Activated CD4-positive, alpha-beta T cell treated with anti-CD3 and anti-CD28 coated beads for 4 hours (primary cell): ENCODE measurements at places on chromosomes 12 and 14.

- DNase-seq: peak; percentile 8
Measured at GRCh38 chr14:22981090-22981875, 1.1 kb downstream of the AJUBA start.

DNA sequence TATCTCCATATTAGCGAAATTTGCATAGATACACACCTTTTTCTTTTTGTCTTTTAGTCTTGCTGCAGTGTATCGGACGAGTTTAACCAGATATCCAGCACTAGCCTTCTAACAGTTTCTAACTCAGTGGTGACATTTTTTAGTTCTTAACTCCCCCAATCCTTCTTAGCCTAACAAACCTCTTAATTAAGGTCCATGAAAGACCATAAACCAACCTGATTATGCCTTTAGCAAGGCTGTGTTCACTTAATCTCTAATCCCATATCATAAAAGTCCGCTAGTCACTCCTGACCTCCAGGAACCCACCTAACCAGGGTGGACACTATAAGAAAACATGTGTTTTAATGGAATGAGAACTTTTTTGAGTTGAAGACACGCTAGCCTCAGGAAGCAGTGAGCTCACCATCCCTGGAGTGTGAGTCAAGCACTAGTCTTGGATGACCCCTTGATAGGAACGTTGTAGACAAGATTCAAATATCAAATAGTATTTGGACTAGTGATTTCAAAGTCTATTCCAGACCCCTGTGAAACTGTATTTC, 9.5 kb downstream of the CDKN1B start:
- DNase-seq: no peak

DNA sequence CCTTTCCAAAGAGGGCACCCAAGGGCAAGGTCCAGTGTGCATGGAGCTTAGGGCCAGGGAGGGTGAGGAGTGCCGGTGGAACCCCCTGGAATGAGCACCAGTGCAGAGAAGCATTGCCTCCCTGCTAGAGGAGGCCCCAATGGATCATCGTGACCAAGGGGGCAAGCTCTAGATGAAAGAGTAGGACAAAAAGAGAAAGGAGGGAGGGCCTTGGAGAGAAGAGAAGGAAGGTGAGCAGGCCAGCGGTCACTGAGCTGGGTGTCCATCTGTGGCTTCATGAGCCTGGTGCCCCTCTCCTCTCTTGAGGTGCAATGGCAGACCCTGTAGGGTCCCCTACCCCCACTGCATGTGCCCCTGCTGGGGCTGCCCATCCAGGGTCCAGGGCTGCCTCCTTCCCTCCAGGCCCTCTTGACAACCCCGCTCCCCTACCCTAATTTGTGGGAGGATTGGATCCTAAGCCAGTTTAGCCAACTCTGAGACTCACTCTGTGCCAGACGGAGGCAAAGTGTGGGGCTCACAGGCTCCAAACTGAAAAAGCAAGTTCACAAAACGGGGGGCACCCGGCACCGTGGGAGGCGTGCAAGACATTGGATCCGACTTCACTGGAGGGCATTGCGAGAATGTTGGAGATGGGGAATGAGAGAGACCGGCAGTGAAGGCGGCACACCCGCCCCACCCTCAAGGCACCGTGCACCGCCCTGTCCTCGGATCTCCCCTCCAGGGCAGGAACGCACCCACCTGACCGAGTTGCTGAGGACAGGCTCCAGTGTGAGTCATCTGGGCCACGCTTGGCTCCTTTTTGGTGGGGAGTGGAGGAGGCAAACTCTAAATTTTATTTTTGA, 207.5 kb downstream of the KIF26A start:
- no peak for DNase-seq

- DNase-seq: no peak
Measured at GRCh38 chr12:78719721-78720120, 144.9 kb upstream of the SYT1 start.

GRCh38 chr12:51082561-51083125, 753 bp downstream of the CSRNP2 start:
- DNase-seq: peak; percentile 13

DNA sequence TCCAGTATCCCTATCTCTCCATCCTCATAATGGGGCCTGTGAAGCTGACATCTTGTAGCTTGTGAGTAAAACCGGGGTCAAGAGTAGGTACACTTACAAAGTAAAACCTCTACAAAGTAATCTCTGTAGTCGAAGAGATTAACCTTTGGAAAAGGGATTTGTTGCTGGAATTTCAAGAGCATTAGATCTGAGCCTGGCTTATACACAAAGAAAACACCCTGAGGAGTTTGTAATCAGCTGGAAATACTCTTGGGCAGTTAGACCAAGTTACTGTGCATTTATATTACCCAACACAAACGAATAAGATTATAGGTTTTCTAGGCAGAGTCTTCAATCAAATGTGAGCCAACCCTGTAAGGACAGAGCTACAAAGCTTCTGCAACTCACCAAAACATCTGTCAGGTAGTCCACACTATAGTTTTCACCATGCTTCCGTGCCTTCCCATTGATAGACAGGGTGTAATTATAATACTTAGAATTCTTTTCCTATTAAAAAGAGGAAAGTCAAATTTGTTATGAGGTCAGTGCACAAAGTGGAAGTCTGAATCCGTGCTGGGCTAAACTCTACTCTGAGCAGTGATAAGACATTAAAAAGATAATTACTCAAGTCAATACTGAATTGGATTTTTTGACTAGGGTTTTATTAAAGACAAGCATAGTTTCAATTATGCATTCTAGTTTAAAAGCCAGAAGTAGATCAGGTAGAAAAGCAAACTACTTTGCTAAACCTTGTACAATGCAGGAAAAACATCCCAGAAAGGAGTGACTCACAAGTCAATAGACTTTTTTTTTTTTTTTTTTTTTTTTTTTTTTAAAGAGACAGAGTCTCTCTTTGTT, 14.6 kb downstream of the GNS start:
- no peak for DNase-seq

DNA sequence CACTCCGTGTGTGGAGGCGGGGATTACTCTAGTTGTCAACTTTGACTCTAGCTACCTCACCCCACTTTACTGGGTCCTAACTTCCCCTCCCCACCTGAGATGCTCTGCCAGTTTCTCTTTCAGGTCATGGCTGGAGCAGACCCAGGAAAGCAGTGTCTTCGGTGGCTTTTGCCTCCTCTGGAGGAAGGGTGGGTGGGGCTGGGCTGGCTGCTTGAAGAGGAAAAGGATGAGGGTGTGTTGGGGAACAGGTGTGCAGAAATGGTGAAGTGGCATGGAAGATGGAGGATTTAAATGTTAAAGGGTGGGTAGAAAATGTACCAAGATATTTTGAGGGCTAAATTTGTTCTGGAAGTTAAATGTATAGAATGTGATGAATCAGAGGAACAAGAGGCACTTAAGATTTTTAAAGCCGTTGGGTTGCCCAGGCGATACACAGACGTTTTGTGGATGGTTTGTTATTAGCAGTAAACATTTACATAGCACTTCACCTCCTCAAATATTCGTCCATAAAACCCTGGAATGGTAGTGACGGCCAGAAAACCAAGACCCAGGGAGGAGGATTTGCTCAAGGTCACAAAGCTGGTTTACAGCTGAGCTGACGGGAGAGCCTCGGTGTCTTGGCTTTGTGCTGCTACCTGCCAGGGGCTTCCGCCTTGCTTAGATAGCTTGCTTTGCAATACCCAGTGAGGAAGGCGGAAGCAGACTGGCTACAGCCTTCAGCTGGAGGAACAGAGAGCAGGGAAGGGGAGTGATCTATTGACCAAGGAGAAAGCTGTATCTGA, 72.2 kb upstream of the PRMT8 start:
- DNase-seq: no peak

GRCh38 chr14:60753264-60754119, 18.9 kb downstream of the MNAT1 start:
- peak; percentile 23 for DNase-seq

- DNase-seq: no peak
Measured at GRCh38 chr12:122116707-122117535, 38.4 kb downstream of the MLXIP start.

DNA sequence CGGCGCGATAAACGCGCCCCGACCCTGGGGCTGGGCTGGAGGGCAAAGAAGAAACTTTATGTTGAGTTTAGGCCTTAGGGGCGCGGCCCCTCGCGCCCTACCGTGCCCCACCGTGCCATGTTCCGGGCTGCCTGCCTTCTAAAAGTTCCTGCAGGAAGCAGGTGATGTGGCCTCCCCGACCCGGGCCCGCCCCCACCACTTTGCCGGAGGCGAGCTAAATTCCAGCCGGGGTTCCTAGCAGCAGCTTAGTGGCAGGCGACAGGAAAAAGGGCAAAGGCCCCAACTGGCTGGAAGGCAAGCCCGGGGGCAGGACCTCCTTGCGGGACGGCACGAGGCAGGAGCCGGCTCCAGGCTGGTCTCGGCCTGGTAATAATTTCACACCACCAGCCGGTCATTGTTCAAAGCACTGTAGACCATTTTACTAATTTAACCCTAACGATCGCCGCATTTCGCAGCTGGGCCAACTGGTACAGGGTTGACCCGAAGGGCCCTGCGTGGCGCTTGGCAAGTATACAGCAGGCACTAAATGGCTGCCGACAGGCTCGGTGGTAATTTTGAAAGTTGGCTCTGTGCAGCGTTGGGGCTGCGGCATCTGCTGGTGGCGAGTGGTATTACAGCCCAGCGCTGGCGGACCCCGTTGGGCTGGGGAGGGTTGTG, 895 bp upstream of the CCDC88C start:
- peak; percentile 85 for DNase-seq

- no peak for DNase-seq
Measured at GRCh38 chr12:124635316-124635715, 67.9 kb upstream of the NCOR2 start.

DNA sequence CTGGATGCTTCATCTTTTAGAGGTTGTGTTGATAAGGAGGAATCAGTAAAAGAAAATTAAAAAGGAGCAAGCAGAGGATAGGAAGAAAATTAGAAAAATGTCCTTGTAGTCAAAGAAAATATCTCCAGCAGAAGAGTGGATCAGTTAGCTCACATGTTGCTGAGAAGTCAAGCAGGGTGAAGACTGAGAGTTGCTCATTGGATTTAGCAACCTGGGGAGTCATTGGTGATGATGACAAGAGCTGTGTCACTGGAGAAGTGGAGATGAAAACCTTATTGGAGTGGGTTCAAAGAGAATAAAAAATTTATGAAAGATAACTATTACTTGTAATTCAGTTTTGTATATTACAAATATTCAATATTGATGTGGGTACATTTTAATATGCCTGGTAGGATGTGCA, 9.8 kb downstream of the FRMD6 start:
- no peak for DNase-seq

DNA sequence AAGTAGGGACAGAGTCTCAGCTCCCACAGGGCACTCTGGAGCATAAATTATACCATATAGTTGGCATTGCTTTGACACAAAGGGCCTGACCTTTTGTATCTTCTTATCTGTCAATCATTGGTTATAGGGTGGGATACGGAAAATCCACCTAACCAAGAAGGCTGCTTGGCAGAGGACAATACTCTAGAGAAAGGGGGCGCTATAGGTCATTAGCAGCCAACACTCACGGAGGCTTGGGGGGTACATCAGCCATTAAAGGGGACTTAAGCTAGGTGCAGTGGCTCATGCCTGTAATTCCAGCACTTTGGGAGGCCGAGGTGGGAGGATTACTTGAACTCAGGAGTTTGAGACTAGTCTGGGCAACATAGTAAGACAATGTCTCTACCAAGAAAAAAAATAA, 22.9 kb downstream of the SPTSSA start:
- DNase-seq: no peak

DNA sequence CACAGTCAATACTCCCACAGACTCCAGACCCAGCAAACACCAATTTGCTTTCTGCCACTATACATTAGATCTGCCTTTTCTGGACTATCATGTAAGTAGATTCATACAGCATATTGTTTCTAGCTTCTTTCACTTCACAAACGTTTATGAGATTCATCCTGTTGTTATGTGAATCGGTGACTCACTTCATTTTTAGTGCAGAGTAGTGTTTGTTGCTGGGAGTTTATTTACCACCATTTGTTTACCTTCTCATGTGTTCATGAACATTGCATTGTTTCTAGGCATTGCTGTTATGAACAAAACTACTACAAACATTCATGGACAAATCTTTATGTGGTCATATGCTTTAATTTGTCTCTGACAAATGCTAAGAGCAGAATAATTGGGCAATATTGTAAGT, 807.8 kb upstream of the TMEM132C start:
- DNase-seq: no peak

DNA sequence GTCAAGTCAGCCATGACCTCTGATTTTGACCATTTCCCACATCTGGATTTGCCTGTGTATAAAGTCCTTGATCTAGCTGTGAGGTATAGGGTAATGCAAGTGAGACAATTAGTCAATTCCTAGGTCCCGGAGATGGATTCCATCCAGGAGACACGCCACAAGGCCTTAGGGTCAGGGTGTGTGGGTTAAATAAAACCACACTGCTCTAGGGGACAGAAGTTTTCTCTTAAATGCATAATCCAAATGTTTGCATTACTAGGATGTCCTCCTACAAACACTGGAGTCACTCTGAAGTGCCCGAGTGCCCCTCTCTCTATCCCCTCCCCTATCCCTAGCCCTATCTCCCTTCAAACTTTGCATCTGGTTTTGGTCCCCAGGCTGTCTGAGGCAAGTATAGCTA, 26.8 kb downstream of the LRIG3 start:
- DNase-seq: no peak

- DNase-seq: peak; percentile 51
Measured at GRCh38 chr12:56634837-56635791, 5.0 kb upstream of the BAZ2A start.

GRCh38 chr14:99348816-99349614, 77.0 kb upstream of the BCL11B start:
- DNase-seq: no peak

- no peak for DNase-seq
Measured at GRCh38 chr12:115351514-115352077, 667.6 kb upstream of the TBX3 start.

DNA sequence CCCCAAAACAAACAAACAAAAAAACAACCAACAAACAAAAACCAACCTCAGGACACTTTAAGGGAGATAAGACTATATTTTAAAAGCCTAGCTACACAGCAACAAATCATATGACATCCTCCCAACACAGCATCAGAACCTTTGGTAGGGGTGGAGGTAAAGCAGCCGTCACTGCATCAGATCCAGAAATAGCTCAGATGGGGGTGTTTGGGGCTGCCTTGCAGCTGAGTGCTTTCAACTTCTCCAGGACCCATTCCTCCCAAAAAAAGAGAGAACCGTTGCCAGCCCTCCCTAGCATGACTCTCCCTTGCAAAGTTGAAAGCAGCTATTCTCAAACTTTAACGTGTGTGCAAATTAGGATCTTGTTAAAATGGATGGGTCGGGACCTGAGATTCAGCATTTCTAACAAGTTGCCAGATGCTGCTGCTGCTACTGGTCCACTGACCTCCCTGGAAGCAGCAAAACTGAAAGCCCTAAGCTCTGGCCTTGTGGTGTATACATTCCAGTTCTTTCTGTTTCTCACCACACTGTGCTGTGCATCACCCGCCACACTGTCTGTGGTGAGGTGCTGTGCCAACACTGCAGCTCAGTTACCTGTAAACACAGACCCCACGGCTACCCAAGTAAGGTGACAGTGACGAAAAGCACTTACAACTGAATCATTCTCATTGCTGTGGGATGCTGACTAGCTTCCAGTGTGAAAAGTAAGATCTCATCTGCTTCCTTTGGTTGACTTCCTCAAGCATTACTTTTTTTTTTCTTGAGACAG, 54.0 kb downstream of the SLC38A1 start:
- peak; percentile 75 for DNase-seq

- DNase-seq: no peak
Measured at GRCh38 chr12:103799857-103800771, 40.9 kb downstream of the NT5DC3 start.
